ENCODE measurements at places on chromosomes 2 and 18.

GRCh38 chr2:172088245-172089004 is 3.1 kb downstream of the DLX1 start:
- DNase-seq: no peak

GRCh38 chr2:197851451-197851850 is 47.1 kb downstream of the PLCL1 start:
- DNase-seq: no peak

DNA sequence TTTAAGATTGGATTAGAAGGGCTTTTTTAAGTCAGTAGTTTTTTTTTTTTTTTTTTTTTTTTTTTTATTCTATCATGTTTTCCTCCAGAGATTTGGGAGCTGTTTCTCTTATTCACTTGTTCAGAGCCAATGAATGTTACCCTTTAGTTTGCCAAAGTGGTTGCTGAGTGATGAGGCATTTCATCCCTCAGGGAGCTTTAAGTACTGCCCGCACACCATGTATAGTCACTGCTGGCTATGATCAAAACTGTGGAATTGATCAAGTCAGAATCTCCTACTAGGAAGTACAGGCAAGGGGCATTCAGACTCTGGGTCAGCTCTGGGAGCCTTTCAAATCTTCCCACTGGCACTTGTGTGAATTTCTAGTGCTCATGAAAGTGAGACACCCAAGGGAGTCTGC is 201.6 kb downstream of the IKZF2 start:
- no peak for DNase-seq

- no peak for DNase-seq
Observed at GRCh38 chr18:39862341-39862740, 2092.7 kb upstream of the PIK3C3 start.

GRCh38 chr2:201607568-201607967 is 35.7 kb downstream of the TMEM237 start:
- no peak for DNase-seq

- no peak for DNase-seq
Observed at GRCh38 chr2:234375176-234375880, 121.6 kb downstream of the ARL4C start.

GRCh38 chr2:160551259-160551658 is 57.7 kb upstream of the RBMS1 start:
- DNase-seq: no peak

GRCh38 chr2:211611061-211611518 is 927.5 kb downstream of the ERBB4 start:
- no peak for DNase-seq

All from fibroblast of skin of left biceps (primary cell).